ENCODE measurements at places on chromosomes 7 and 10.
A peak's percentile ranks its signal among the peaks of the same experiment; 100 is the strongest.

DNA sequence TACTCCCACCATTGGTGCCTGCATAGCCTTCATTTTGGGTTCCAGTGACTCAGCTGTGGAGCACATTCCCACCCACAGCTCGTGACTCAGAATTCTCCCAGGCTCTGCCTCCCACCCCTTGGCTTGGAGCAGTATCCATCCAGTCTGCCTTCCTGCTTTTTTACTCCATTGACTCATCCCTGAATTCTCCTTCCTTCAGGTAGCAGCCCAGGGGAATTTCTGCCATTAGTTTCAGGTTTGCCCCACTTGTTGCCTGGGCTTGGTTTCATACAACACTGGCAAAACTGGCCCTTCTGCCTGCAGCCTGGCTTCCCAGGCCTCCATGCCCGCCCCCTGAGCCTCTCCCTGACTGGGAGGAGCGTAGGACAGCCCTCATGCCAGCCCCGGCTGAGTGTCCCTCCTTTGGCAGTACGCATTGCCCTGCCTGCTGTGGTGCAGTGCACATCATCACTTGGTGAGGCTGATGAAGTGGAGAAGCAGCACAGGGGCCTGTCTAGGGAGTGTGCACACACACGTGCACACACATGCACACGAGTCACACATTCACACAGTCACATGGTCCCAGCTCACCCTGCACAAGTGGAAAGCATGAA is 55.0 kb downstream of the SNX10 start:
- DNase-seq = no peak

GRCh38 chr10:112775892-112776674 is 174.0 kb upstream of the TCF7L2 start:
- DNase-seq = no peak

DNA sequence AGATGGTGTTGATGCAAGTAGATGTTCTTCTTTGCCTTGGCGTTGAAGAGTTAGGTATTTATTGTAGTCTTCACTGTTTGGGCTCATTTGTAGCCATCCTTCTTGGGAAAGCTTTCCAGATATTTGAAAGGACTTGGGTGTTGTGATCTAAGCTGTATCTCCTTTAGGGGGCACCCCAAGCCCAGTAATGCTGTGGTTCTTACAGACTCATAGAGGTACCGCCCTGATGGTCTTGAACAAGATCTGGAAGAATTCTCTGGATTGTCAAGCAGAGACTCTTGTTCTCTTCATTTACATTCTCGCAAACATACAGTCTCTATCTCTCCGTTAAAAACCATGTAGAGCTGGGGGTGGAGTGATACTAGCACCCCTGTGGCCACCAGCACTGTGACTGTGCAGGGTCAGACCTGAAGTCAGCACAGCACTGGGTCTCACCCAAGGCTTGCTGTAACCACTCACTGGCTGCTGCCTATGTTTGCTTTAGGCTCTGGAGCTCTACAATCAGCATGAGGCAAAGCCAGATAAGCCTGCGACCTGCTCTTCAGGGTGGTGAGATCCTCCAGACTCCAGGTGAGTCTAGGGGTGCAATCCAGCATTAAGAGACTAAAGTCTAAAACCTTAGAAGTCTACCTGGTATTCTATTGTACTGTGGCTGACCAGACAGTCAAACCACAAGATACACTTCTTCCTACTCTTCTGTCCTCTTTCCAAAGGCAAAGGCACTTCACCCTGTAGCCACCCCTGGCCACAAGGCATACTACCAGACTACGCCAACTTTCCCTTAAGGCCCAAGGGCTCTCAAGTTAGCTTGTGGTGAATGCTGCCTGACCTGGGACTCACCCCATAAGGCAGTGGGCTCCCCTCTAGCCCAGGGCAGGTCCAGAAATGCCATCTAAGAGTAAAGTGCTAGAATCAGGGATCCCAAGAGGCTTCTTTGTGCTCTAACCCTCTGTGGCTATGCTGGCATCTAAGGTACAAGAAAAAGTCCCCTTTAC is 209.7 kb upstream of the TMEM196 start:
- no peak for DNase-seq

- DNase-seq = no peak
Observed at GRCh38 chr7:81676105-81676811, 93.6 kb downstream of the HGF start.

GRCh38 chr10:34473174-34474008 is 341.7 kb downstream of the PARD3 start:
- DNase-seq = no peak

- DNase-seq = peak; percentile 37
Observed at GRCh38 chr10:71771821-71772617, 1.3 kb downstream of the VSIR start.

DNA sequence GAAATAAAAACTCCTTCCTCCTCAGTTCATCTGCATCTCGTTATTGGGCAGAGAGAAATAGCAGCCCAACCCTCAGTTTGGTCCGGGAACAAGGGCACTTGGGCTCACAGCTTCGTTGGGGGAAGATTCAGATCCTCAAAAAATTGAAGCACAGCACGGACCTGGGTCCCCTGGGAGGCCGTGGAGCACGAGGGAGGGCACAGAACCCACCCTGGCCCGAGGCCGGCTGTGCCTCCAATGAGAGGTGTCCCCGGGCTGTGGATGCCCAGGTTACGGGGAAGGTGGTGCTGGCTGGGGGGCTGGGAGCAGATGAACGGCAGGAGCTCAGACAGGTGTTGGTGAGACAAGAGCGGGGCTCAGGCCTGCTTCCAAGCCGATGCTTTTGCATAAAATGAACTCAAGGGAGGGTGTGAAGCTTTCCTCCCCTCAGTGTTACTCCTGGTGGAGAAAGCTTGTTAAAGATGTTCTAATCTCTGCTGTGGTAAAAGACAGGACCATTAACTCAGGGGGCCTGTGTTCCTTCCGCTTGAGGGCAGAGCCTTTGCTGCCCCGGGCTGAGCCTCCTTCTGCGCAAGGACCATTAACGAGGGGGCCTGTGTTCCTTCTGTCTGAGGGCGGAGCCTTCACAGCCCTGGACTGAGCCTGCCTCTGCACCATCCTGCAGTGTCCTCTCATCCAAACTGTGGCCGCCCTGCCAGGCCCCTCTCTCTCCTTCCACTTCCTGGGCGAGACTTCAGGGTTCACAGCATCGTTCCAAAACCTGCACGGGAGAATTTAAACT is 302.2 kb downstream of the ADARB2 start:
- DNase-seq = no peak

DNA sequence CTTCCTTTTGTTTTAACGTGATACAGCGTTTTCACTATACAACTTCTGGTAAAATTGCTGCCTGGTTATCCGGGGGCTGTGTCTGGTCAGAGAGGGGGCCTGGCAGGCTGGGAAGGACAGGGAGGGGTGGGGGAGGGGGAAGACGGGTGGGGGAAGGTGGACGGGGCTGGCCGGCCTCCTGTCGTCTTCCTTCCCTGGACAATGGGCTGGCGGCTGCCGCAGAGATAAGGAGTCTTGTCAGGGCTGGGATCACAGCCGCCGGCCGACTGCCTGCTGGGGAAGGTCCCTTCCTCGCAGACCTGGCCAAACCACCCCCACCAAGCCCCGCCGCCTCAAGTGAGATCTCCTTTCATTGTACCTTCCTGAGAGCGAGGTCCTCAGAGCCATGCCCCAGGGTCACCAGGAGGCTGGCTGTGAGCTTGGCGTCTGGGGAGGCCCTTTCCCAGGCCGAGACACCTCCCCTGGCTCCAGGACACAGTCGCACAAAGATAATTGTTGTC is 151.2 kb upstream of the TNRC18 start:
- DNase-seq = no peak

DNA sequence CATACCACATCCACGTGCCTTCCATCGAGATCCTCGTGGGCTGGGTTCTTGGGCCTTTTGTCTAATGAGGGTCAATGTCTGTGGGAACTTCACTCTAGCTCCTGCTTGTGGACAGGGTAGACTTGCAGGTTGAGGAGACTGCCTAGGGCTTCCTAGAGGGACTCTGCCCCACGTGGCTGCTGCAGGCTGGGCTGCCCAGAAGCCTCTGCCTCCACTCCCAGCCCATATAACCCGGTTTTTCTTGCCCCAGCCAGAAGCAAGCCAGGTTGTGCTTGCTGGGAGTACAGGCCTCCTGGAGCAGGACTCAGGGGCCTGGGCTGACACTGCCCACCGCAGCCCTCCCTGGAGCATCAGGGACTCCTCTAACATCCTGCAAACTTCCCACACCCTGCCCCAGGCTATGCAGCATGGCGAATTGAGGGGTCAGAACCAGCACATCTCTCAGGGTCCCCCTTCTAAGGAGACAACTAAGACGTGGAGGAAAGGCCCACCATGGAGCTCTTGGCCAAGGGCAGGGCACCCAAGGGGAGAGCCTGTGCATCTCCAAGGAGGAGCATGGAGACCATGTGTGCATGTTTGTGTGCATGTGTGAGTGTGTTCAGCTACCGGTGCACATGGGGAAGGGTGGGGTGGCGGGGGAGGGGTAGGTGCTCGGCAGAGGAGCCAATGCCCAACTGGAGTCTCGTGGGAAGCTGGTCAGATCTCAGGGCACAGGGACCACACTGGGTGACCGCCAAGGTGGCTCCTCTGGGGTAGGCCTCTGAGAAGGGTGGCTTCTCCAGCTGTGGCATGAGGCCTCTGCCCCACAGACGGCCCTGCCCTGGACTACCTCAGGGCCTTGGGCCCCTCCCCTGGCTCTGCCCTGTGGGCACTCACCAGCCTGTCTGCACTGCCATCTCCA is 62.6 kb downstream of the RASGEF1A start:
- no peak for DNase-seq

GRCh38 chr7:128021366-128021765 is 9.9 kb downstream of the LRRC4 start:
- no peak for DNase-seq

DNA sequence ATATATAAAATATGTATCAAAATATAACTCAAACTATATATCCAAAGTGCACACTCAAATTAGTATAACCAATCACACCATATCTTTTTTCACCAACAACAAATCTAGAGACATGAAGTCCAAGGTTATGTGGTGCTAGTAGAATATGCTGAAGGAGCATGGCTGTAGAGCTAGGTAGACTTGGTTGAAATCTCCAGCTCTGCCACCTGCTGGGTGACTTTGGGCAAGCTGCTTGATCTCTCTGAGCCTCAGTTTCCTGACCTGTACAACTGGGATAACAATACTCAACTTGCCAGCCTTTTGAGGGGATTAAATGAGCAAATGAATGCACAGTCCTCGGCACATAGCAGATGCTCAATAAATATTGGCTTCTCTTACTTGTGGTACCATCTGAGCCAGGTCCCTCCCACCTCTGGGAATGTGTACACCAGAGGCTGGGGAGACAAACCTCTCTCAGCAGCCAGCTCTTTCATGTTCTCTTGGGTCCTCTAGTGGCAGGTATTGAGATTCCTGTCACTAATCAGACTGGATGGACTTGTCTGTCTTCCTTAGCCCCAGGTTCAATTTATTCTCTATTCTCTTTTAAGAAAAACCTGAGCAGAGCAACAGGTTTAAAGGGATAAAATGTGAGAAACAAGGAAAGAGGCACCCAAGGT is 94.3 kb upstream of the PDE1C start:
- DNase-seq = no peak

DNA sequence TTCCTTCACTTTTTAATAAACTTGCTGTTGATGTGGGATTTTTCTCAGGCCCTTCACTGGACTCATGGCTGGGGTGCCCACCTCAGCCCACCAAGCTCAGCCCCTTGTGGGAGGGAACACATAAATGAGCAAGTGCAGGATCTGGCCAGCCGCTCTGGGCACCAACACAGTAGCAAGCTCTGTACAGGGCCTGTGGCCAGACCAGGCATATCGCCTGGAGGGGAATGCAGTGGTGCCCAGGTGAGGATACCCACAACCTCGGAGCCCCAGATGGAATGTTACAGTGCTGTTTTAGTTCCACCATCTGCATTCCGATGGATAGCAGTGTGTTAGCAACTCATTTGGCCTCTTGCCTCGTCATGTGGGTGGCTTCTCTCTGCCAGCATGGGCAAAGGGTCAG is 234.6 kb downstream of the PPP1R3A start:
- no peak for DNase-seq

DNA sequence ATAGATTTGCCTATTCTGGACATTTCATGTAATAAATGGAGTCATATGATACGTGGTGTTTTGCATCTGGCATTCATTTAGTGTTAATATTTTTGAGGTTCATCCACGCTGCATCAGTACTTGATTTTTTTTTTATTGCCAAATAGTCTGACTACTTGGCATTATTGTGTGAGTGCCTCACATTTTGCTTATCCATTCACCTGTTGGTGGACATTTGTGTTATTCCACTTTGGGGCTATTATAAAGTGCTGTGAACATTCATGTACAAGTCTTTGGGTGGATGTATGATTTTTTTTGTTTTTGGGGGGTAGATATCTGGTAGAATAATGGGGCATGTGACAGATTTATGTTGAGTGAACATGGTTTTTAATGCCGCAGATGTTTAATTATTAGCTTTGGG is 19.7 kb downstream of the CUL1 start:
- no peak for DNase-seq

GRCh38 chr7:114835861-114836260 is 86.0 kb upstream of the MDFIC start:
- DNase-seq = no peak

- no peak for DNase-seq
Observed at GRCh38 chr7:22842383-22842941, 19.8 kb upstream of the TOMM7 start.

GRCh38 chr7:149681274-149681673 is 92.1 kb downstream of the ZNF467 start:
- no peak for DNase-seq

DNA sequence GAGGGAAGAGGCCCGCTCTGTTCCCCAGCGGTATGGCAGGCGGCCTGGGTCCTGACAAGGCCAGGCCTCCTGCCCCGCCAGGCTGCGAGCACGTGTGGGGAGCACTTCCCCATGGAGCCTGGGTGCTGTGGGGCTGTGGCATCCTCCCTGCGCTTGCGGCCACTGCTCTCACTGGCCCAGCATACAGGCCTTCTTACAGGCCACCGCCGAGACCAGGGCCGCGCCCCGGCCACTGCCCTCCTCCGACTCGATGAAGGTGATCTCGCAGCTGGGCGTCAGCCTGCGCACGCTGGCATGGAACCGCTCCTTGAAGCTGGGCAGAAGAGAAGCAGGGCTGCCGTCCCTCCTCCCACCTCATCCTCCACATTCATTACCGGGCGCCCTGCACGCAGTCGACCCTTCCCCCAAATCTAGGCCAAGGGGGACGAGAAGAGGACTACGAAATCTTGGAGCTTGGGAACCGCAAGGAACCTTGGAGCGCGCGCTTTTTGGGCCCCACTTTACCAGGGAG is 3.9 kb upstream of the MYL7 start:
- DNase-seq = no peak

DNA sequence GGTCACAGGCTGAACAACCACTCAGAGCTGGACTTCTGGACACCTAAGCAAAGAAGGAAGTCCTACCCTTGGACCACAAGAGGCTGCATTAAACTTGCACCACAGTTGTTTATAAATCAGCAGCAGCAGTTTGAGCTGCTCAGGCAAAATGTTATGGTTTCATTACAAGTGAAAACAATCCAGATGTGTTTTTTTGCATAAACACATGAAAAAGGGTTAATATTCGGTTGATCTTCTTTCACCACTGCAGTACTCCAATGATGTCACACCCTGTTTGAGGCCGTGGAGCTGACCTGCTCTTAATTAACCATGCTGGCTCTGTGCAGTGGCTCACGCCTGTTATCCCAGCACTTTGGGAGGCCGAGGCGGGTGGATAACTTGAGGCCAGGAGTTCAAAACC is 490.8 kb upstream of the CELF2 start:
- DNase-seq = no peak
